ENCODE measurements at places on chromosomes 7 and 10.

DNA sequence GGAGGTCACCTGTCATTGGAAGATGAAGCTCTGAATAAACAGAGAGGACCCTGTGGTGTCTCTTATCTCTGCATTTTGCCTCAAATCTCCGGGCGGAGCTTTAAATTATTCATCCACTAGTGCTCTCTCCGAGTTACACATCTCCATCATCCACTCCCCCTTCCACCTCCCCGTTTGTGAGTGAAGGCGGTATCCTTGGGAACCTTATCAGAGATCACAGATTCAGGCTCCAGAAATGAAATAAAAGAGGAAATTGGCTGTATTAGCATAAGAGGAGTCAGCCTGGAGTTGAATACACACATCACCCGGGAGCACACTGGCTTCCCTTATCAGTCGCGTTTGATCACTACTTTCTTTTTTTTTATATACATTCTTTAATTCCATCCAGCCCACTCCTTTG, 1184.8 kb downstream of the GATA3 start:
- no peak for DNase-seq

DNA sequence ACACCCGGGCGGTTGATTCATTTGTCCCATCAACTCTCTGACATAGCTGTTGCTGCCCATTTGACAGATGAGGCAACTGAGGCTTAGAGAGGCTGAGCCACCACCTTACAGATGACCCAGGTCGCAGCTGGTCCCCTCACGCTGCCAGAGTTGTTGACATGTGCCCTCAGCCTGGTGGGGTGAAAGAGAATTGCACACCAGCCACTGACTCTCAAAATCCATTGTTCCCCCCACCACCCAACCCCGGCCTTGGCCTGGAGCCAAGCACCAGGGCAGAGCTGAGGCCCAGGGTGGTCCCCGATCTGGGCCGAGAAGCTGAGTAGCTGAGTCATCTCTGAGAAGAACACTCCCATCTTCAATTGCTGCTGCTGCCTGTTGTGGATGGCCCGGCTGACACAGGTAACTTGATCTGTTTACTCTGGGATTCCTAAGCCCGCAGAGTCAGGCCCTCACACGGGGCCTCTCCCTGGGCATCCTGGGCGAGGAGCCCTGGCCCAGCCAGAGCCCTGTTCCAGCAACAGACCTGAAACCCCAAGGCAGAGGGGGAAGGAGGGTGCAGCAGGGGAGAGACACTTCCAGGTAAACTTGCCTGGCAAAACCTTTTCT, 27.5 kb downstream of the PVRIG start:
- peak; percentile 65 for DNase-seq

DNA sequence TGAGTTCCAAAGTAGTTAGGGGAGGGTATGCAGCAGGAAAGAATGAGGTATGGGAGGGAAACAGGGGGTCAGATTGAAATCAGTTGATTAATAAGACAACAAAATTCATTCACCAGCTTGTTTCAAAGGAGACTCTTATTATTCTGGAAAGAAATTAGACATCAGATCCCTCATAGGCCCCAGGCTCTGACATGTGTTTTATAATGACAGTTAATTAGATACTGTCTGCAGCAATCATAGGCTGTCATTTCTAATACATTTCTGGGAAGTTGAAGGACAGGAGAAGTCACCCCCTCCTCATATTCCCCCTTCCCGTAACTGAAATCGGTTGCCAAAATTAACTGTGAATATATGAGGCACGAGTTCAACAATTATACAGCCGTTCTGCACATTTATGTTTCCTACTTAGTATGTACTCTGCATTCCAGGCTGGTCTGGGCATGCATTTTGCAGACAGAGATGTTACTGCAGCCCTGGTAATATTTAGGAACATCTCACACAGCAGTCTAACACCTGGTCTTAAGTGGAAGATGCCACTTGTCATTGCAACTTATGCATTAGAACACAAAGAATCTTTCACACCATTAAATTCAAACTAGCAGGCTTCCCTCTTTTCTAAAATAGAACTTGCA, 355.2 kb upstream of the LRGUK start:
- no peak for DNase-seq

- no peak for DNase-seq
Measured at GRCh38 chr7:94045581-94045980, 41.4 kb upstream of the BET1 start.

GRCh38 chr10:95837783-95838182, 70.0 kb upstream of the CC2D2B start:
- no peak for DNase-seq

- peak; percentile 3 for DNase-seq
Measured at GRCh38 chr10:9253121-9253520, 1198.6 kb downstream of the GATA3 start.

- DNase-seq = no peak
Measured at GRCh38 chr10:90342480-90342879, 515.4 kb downstream of the HTR7 start.

DNA sequence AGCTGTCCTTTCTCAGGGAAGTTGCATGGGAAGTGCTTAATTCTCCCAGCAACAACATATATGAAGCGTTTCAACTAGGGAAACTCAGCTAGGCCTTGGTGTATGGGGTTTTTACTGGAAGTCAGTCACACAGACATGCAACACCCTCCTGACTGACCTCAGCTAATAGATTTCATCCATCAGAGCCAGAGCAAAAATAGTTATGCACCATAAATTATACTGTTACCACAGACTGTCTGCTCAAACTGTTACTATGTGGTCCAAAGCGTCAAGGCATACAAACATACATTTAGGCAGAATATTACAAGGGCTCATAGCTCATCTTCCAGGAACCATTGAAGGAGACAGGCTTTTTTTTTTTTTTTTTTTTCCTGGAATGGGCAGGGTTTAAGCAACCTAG, 417.9 kb downstream of the ANKRD7 start:
- no peak for DNase-seq

- DNase-seq = no peak
Measured at GRCh38 chr10:108544500-108545120, 1378.7 kb downstream of the XPNPEP1 start.

DNA sequence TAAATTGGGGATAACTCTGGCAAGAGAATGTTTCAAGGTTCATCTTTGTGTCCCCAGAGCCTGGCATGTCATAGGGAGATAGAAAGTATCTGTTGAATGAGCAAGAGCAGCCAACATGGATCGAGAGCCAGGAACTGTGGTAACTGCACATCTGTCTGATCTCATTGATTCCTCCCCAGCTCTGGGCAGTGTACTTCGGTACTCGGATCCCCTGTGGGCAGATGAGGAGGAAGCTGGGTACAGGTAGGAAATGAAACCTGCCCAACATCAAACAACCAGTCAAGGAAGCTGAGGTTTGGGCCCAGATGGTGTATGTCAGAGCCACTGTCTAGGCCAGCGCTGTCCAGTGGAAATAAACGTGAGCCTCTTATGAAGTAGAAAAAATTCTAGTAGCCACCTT, 76.4 kb downstream of the GRK5 start:
- DNase-seq = no peak

DNA sequence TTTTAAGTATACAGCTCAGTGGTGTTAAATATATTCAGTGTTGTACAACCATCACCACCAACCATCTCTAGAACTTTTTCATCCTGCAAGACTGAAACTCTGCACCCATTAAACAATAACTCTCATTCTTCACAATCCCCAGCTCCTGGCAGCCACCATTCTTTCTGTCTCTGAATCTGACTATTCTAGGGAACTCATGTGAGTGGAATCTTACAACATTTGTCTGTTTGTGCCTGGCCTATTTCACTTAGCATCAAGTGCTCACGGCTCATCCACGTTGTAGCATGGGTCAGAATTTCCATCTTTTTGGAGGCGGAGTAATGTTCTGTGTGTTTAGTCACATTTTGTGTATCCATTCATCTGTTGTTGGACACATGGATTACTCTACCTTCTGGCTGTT, 40.8 kb upstream of the PFKFB3 start:
- no peak for DNase-seq

DNA sequence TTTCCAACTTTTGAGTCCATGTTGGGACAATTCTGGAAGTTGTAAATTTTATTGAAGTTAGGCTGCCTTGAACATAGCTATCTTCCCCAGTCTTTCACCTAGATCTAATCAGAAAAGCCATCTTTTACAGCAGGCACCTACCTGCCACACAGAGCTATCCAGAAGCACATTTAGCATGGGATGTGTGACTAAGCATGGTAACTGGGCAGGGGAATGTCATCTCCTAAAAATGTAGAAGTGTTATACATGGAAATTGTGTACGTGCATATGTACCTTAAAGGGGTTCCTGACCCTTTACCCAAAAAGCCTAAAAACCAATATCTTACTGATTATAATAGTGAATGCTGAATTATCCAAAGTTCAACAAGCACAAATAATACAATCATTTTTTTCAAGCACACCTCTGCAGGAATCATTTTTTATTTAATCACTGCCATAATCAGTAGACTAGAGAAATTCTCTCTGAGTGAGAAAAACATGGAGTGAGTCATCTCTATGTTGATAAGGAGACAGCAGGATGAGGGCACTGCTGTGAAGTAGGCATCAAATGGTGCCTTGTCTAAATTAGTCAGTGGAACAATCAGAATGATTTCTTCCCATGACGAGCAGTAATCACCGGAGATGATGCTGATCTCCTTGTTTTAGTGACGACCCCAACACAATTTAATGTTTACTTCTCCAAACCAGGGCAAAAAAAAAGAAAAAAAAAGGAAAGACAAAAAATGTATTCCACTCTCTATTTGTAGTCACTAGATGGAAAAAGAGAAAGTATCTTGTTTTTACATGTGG, 75.9 kb downstream of the SORBS1 start:
- no peak for DNase-seq

DNA sequence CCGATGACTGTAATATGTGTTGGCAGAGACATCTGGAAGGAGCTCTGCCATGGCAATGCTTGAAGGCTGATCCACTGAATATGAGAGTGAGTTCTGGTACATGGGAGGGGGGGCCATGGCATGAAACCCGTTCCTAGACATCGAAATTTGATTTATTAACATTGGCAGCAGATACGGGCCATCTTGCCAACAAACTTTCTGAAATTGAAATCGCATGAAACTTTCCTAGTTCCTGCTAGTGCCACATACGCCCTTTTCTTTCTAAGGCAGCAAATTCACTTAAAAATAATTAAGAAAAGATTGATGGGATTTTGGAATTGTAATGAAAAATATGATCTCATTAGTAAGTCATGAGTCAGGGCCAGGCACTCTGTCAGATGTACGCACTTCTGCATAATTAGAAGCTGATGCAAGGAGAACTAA, 91.8 kb upstream of the KMT2C start:
- no peak for DNase-seq

- DNase-seq = no peak
Measured at GRCh38 chr10:126955396-126955795, 50.2 kb downstream of the DOCK1 start.

DNA sequence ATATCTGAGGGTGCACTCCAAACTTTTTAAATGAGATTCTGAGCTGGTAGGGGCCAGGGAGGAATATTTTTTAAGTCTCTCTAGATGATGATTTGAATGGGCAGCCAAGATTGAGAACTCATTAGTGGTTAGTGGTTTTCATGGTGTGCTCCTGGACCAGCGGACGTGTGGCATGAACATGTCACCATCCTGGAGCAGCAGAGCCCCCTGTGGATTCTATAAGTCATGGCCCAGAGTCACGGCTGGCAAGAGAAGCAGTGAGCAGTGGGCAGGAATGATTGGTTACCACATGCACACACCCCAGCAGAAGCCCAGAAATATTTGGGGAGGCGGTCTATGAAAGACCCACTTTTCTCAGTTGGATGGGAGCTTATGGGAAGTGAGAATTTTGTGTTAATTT, 21.2 kb upstream of the UCN3 start:
- no peak for DNase-seq

DNA sequence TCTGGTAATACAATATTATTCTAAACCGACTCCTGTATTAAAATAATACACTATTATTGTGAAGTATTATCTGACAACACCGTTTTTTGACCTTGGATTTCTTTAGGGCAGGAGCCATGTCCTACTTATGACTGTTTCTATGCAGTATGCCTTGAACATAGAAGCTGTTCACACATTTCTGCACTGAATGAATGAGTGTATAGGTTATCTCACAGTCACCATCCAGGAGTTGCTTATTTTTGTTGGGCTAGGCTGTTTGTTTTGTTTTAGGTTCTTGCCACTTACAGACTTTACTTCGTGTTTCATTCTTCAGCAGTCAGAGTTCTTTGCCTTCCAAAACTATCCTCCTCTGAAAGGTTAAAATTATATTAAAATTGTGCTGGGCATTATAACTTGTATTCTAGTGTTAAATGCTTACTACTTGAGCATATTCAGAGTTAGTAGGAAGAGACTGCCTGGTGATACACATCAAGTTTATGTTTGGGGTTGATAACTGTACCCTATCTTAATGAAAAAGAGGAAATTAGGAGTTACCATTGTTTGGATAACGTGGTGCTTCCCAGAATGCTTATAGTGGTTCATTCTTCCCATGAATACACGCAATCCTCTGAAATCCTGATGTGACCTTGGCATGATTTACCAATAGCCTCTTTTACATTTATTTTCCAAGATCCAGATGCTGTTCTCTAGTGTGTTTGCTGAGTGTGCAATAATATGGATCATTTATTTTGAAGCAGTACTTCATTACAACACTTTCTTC, 1.7 kb downstream of the RALA start:
- no peak for DNase-seq

DNA sequence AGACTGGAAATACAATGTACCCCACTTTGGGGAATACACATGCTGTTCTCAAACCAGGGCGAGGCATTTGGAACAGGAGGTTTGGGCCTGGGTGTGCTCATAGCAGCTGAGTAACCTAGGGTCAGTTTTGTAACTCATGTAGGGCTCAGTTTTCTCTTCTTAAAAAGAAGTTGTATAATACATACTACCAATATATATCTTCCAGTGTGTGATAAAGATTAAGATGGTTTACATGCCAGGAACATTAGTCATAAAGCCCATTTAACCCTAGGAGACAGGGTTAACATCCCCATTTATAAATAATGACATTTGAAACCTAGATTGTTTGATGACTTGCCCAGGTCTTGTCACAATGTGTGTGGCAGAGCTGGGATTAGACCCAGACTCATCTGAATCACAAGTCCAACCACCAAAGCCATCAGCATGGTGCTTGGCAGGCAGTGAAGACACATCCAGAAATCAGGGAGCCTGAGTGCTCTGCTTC, 6.0 kb downstream of the AKR1B10 start:
- no peak for DNase-seq

DNA sequence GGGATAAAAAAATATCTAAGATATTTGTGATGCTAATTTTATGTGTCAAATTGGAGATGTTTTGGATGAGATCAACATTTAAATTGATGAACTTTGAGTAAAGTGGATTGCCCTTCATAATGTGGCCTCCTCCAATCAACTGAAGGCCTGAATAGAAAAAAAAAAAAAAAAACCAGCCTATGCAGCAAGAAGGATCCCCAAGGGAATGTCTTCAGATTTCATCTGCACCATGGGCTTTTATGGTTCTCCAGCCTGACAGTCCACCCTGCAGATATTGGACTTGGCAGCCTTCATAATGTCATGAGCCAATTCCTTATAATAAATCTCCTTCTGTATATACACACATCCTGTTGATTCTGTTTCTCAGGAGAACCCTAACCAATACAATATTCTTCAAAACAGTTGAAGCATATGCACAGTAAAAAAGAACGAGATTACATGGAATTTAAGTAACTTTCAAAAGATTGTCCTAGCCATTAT, 316.9 kb upstream of the PLXDC2 start:
- DNase-seq = no peak
